ENCODE measurements at places on chromosomes 12 and 14. TPM values are rescaled to one million over a fixed set of nuclear protein-coding genes. Genes with fewer than 3 reads are reported as not detected.

Gene FBLN5
- total RNA-seq, result 24.5 TPM

Gene RFLNA
- total RNA-seq, result 2.6 TPM

Gene TMEM120B
- 8.9 TPM for total RNA-seq

Gene SSPN
- 56.9 TPM for total RNA-seq

Gene C1R
- 76.7 TPM for total RNA-seq

Gene BATF
- 1.0 TPM for total RNA-seq

Gene CNOT2
- total RNA-seq, result 134 TPM

Gene MED13L
- 179 TPM for total RNA-seq

Gene RPL41
- total RNA-seq, result 4,392 TPM

Gene PEX5
- total RNA-seq, result 39.7 TPM

Gene TAS2R50
- 7.8 TPM for total RNA-seq

Gene ANHX
- total RNA-seq, result not detected

Gene DACT1
- 32.4 TPM for total RNA-seq

Gene MON2
- total RNA-seq, result 67.3 TPM

Gene NKX2-1
- total RNA-seq, result not detected

Gene TGM1
- 0.52 TPM for total RNA-seq

Gene KRT83
- not detected for total RNA-seq

Gene GEMIN2
- 29.2 TPM for total RNA-seq

Gene RDH16
- total RNA-seq, result 0.52 TPM
